ENCODE measurements at places on chromosomes 5 and 9.

- no peak for DNase-seq
Observed at GRCh38 chr9:128344931-128345605, 4.7 kb downstream of the SLC27A4 start.

- no peak for DNase-seq
Observed at GRCh38 chr5:15695215-15695731, 195.3 kb downstream of the FBXL7 start.

DNA sequence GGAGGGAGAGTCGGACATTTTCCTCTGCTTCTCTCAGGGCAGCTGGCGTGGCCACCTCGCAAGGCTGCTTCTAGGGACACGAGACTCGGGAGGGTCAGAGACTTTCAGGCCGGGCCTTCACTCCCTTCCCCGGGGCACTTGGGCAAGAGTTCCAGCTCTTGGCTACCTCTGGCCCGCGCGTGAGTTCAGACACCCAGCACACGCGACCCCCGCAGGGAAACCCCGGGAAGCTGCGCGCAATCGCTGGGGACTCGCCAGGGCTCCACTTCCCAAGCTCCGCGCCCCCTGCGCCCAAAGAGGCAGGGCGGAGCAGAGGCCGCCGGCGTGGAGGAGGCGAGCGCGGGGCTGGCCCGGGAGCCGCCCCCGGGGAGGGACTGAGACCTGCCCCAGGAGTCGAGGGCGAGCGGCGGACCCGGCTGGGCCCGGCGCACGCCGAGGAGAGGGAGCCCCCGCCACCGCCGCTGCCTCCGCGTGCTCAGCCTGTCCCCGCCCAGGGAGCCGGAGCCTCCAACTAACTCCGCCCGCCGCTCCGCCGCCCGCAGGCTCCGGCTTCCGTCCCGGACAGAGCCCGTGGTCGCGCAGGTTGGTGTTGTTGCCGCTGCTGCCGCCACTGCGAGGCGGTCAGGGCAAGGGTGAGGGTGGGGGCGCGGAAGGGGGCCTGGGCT, at the start of gene PAM:
Gene PAM, plus strand, starts transcription at position 539 of the 665 bp plus-strand sequence. CDS start 110,891 bp downstream, outside the sequence.
- peak; percentile 75 for DNase-seq

DNA sequence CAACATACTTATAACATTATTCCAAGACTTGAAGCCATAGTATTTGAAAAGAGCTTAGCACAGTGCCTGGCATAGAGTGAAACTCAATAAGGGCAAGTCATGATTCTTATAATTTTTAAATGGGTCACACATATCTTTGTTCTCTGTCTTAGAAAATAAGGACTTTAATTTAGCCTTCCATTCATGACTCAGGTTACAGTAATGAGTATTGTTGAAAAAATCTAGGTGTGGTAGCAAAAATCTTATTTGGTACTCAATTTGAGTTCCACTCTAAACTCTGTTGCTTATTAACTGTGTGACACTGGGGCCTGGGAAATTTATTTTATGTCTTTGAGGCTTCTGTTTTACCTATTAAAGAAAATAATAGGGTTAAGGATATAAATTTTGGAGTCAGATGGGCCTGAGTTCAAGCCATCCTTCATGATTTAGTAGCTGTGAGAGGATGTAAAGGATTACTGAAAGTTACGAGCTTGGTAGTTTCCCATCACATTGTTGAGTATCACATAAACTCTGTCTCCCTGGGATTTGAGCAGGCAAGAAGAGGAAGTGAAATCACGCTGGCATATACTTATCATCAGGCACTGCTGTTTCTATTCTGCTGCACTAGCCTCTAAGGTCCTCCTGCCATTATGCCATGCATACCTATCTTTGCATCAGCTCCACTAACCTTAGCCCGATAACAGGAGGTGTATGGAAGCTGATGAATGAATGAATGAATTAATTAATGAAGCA, 1.5 kb downstream of the SPINK9 start:
- DNase-seq, result no peak

DNA sequence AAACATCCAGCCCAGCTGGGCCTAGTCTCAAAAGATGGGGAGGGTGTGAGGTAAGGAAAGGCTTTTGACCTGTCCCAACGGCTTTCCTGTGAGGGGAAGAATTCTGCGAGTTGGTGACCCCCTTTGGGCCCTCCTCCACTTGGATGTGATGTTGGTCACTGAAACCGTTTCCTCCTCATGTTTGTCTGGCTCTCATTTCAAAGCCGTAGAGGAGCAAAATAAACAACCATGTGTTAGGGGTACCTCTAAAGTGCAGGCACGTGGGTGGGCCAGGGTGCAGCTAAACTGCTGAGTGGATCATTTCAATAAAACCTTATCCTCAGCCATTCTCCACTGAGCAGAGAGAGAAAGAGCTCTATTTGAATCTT, 84.3 kb upstream of the MELK start:
- DNase-seq, result no peak

- no peak for DNase-seq
Observed at GRCh38 chr9:93059715-93060578, 1.4 kb downstream of the SUSD3 start.

- DNase-seq, result peak; percentile 57
Observed at GRCh38 chr5:317086-317811, 4.3 kb upstream of the AHRR start.

DNA sequence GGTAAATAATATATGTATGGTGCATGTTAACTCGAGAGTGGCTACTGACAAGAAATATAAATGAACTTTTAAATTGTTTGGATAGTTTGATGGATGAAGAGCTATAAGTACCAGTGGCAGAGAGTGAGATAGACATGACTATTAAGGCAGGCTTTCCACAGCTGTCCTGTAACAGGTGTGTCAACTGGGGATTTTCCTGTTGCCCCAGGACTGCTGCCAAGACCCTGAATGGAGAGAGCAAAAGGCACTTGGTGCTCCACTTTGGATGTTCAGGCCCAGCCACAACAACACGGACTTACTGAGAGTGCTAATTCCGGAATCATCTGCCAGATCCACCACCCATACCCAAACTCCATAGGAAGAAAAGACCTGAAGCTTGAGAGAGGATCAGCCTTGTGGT, 215.1 kb downstream of the SEC61B start:
- peak; percentile 8 for DNase-seq

DNA sequence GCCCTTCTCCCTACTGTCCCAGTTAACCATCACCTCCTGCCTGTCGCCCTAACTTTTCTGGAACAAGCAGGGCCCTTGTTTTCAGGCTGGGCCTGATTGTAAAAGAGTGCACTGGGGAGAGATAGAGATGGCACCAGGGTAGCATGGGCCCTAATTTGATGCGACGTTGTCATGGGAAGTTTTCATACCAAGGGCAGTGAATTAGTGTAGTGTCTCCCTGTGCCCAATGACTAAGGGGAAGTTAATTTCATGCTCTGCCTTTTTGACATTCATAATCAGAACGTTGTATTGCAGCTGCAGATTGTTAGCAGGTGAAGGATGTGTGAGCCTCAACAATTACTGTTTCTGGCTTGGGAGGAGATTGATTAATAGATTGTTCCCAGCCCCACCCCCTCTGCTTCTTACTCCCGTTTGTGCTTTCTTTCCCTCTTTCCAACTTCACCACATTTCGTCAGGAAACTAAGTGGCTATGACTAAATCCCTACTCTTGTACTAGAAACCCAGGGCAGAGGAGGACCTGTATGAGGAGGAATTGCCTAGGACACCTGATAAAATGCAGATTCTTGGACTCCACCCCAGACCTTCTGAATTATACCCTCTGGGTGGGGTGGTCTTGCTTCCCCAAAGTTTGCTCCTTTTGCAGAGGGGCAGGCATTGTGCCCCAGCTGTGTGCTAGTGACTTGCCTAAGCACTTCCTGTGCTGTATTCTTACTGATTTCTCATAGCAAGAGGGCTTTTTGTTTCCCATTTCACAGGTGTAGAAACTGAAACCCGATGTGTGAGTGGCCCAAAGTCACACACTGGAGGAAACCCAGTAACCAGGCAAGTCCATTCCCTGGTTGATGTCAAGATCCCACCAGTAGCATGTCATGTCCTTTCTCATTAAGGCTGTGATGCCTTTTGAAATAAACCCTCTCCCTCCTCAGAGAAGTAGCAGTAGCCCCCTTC, 56.3 kb downstream of the DAB2IP start:
- no peak for DNase-seq

GRCh38 chr9:8262625-8263622, 463.3 kb upstream of the DMAC1 start:
- DNase-seq, result no peak

DNA sequence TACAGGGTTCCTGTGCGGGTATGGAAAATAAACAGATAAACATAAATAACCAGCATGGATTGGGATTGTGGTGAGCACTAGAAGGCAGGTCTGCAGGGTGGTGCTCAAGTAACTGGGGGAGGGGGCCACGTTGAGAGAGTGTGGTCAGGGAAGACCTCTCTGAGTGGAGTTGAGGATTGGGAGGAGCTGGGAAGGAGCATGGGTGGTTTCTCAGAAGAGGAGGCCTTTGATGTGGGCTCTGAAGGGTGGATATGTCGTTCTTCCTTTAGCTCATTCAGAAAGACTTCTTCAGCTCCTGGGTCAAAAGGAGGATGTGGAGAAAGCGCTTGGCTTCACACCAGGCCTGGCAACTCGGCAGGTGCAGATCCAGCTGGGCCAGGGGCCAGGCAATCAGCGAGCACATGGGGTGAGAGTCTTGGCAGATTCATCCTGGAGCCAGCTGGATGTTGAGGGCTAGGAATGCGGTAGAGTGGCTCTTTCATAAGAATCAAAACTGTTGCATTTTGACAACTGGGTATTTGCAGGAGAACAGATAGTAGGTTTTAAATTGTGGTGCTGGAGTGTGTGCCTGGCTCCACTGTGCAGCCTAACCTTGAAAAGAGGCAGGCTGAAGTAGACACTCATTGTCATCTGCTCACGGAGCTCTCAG, 71.7 kb downstream of the PCSK5 start:
- DNase-seq, result no peak

- no peak for DNase-seq
Observed at GRCh38 chr5:59206132-59206581, 623.3 kb downstream of the RAB3C start.

- no peak for DNase-seq
Observed at GRCh38 chr5:126808521-126808988, 31.6 kb downstream of the LMNB1 start.

GRCh38 chr5:155466851-155467250, 453.3 kb downstream of the KIF4B start:
- DNase-seq, result no peak

GRCh38 chr9:118567861-118568260, 801.4 kb downstream of the BRINP1 start:
- no peak for DNase-seq

- no peak for DNase-seq
Observed at GRCh38 chr5:150358261-150359095, 981 bp downstream of the TCOF1 start.

- DNase-seq, result no peak
Observed at GRCh38 chr5:53783624-53784228, 223.3 kb downstream of the NDUFS4 start.

GRCh38 chr9:21251190-21251589, 11.4 kb upstream of the IFNA14 start:
- DNase-seq, result no peak

- DNase-seq, result no peak
Observed at GRCh38 chr5:174300941-174301761, 255.6 kb downstream of the NSG2 start.

- DNase-seq, result no peak
Observed at GRCh38 chr5:57538341-57538955, 55.8 kb upstream of the ACTBL2 start.

GRCh38 chr5:6833406-6833805, 120.2 kb downstream of the TENT4A start:
- no peak for DNase-seq

GRCh38 chr5:93585767-93586385, 2.9 kb downstream of the NR2F1 start:
- DNase-seq, result no peak

- DNase-seq, result no peak
Observed at GRCh38 chr5:72284559-72285423, 35.2 kb downstream of the MRPS27 start.

DNA sequence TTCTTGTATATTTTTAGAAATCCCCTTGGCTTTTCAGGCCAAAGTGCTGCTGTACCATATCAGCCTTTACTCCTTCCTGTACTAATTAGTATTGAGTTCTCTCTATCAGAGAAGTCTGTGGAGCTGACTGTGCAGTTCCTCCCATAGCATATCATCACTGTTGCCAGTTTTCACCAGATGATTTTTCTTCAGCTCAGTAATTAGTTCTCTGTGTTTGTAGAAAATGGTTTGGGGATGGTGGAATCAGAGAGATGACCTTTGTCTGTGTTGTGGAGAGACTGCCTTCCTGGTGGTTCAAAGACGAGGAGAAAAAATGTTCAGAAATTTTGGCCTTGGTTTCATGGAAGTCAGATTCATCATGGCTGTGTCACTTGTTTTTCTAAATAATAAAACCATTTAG, 227.5 kb upstream of the ACTBL2 start:
- DNase-seq, result no peak

GRCh38 chr9:93265972-93266371, 82.0 kb downstream of the WNK2 start:
- DNase-seq, result no peak

- no peak for DNase-seq
Observed at GRCh38 chr5:89560696-89561095, 677.7 kb upstream of the MEF2C start.

GRCh38 chr9:129138476-129139232, 27.4 kb downstream of the PTPA start:
- no peak for DNase-seq

GRCh38 chr5:1908931-1909330, 26.2 kb upstream of the IRX4 start:
- DNase-seq, result no peak

DNA sequence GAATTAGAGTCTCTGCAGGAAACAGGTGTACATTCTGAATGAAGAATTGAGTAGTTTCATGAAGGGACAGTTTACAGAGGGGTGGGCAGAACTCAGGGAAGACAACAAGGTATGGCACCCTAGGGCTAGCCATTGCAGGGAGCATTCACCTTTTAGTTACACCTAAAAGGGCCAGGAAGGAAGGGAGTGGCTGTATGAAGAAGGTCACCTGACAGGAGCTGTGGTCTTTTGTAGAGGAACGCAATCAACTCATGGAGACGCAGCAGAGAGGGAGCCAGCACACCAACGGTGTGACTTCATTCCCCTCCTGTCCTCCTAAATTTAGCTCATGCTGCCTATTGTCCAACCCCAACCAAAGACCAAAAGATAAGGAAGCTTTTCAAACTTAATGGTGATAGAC, 12.7 kb upstream of the ZCCHC7 start:
- DNase-seq, result no peak

DNA sequence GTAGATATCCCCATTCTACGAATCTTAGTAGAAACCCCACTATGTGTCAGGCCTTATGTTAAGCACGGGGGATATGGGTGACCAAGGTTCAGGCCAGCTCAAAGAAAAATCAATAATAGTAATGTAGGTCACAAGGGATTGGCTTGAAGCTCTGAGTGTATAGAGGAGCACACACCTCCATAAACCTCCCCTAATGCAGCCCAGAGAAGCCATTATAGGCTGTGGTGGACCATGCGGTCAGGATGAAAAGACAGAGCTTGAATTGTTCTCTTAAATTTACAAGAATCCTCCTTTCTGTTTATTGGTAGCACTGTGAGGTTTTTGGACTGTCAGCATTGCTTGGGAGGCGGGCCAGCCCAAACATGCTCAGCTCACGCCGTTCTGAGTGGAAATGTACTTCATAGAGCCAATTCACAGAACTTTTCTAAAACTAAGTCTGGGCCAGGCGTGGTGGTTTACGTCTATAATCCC, 9.1 kb downstream of the PDE6A start:
- DNase-seq, result no peak

GRCh38 chr9:79387101-79387835, 184.5 kb upstream of the TLE4 start:
- DNase-seq, result no peak

- peak; percentile 29 for DNase-seq
Observed at GRCh38 chr9:79975621-79976256, 404.0 kb downstream of the TLE4 start.

Measured in NCI-H774 (cell line).